Lower lobe of right lung (tissue), 2 donors: ENCODE measurements at places on chromosomes 4 and X.
A peak's percentile ranks its signal among the peaks of the same experiment; 100 is the strongest.

DNA sequence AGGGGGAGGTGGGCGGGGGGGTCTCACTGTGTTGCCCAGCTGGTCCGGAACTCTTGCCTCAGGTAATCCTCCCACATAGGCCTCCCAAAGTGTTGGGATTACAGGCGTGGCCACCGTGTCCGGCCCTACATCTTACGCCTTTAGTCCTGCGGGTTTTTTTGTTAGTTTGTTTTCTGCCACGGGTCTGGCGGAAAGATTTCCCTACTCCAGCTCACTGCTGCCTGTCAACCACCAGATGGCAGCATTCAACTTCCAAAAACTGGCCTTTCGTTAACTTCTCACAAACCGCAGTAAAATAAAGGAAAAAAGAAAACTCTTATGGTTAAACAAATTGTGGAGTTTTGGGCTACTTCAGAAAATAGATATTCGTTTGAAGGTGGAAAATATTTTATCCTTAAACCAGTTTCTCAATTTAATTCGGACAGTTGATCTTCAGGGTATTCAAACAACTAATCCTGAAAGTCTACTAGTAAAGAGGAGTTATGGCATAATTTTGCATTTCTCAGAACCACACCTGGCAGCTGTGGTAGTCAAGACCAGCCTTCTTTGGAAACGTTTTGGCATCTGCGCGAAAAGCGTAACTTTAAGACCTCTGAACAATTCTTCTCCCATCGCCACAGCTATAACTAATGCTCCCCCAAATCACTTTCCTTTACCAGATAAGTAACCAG lies 41.1 kb downstream of the LUZP4 start:
- no peak for DNase-seq

- DNase-seq = no peak
Observed at GRCh38 chrX:137033774-137034507, at the start of gene GPR101. Gene GPR101, minus strand, starts transcription at chrX:137033995. Its CDS starts 2,321 bp downstream, at chrX:137031674.

- no peak for DNase-seq
Observed at GRCh38 chr4:56641494-56642051, 39.5 kb downstream of the HOPX start.

DNA sequence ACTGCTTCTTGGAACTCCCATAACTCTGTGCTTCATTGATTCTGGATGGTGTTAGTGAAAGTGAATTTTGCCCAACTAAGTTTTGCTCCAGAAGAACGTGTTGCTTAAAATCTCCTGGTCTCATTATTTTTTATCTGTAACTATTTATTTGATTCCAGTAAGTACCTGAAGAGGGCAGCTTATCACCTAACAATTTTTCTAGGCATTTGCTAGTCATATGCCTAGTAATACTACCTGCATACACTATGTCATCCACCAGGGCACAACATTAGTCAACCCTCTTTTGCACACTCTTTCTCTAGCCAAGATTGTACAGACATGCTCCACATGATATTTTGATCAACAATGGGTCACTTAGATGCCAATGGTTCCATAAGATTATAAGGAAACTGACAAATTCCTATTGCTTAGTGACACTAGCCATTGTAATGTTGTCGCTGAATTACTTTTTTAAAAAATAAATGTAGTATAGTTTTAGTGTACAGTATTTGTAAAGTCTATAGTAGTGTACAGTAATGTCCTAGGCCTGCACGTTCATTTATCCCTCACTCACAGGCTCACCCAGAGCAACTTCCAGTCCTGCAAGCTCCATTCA lies 499.9 kb upstream of the AADAT start:
- DNase-seq = no peak

- peak; percentile 50 for DNase-seq
Observed at GRCh38 chrX:23694606-23695005, 27.3 kb downstream of the PRDX4 start.

DNA sequence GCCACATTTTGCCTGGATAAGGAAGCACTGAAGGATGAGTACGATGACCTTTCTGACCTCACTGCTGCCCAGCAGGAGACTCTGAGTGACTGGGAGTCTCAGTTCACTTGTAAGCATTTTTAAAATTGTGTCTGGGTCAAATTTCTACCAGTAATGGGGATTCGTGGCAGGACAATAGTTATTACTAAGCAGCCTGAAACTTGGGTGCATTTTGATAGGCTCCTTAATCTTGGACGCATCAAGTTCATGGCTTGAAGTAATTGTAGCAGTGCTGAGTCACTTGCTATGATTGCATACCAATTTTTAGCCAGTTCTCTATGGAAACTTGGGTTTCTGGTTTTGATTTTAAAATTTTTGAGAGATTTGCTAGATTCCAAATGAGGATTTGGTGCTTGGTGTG lies 4.3 kb downstream of the PGRMC1 start:
- no peak for DNase-seq

DNA sequence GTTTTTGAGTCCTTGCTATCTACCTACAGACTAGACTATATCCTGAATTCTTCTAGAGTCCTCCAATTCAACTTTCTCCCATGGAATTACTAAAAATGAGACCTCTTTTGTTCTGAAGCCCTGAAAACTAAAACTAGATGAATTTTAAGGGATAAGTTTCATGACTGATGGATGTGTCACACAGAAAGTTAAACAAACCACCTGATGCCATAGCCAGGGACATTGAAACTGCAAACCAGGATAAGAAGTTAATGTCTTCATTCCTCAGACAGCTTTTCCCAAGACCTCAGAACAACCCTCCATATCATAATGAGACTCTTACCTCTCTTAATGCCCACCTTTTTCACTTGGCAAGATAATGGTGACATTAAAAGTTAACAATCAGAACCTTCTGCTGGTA lies 81.5 kb upstream of the PTPN13 start:
- no peak for DNase-seq

- DNase-seq = no peak
Observed at GRCh38 chr4:17275836-17276235, 236.1 kb downstream of the QDPR start.

- no peak for DNase-seq
Observed at GRCh38 chr4:185322803-185323202, 72.9 kb downstream of the LRP2BP start.

- no peak for DNase-seq
Observed at GRCh38 chrX:130321550-130321949, 18.2 kb upstream of the SLC25A14 start.

- no peak for DNase-seq
Observed at GRCh38 chr4:100087743-100088142, 102.5 kb downstream of the DDIT4L start.

DNA sequence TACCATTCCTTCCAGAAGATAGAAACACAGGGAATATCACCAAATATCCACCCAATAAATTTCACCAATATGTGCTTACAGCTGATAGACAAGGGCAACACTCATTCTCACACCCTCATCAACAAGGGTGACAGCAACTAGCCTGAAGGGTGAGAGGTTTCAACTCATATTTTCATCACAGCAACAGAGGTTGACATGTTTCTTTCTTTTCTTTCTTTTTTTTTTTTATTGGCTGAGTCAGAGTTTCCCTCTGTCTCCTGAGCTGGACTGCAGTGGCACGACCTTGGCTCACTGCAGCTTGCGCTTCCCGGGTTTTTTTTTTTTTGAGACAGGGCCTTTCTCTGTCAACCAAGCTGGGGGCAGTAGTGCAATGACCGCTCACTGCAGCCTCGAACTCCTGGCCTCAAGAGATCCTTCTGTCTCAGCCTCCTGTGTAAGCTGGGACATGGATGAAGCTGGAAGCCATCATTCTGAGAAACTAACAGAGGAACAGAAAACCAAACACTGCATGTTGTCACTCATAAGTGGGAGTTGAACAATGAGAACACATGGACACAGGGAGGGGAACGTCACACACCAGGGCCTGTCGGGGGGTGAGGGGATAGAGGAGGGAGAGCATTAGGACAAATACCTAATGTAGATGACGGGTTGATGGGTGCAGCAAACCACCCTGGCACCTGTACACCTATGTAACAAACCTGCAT lies 27.5 kb upstream of the ASMTL start:
- no peak for DNase-seq

GRCh38 chr4:87855559-87855958 lies 22.8 kb downstream of the MEPE start:
- no peak for DNase-seq

GRCh38 chr4:35539404-35540055 lies 704.8 kb downstream of the ARAP2 start:
- no peak for DNase-seq

DNA sequence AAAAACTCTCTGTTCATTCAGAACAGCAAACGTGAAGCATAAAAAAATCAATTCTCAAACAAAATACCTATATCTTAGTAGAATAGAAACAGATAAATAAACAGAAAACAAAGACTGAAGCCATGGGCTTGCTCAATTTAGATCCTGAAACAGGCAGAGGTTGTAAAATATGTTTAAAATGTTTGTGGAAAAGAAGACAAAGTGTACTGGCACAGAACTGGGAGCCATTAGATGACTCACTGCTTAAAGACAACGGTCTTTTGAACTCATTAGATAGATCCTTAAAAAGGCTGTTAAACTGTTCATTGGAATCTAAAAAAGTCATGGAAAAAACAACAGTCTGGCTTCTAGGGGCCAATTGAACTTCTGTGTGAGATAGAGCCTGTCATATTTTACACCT lies 247.0 kb upstream of the NDST4 start:
- no peak for DNase-seq

DNA sequence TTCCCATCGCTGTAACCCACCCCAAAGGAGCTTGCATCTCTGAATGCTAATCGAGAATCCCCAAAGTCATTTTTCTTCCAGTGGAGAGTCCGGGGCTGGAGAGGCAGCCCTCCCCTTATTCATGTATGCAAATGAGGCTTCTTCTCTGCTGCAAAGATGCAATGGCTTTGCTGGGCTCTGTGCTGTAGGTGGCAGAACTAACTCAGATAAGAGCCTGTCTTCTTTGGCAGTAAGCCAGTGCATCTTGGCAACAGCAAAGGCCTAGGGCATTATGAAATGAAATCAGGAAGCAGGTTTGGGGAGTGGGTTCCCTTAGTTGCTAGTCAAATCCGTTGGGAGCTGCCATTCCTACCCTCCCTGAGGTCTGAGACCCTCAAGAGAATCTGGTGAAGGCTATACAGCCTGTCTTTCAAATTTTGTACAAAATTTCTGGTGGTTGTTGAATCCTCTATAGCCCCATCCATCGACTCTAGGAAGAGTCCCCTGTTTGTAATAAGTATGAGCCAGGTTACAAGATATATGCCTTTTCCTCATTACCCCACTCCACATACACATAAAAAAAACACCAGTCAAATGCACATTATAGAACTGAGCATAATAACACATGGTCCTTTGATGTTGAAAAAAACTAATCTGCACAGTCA lies 290.6 kb upstream of the TAPT1 start:
- DNase-seq = no peak

DNA sequence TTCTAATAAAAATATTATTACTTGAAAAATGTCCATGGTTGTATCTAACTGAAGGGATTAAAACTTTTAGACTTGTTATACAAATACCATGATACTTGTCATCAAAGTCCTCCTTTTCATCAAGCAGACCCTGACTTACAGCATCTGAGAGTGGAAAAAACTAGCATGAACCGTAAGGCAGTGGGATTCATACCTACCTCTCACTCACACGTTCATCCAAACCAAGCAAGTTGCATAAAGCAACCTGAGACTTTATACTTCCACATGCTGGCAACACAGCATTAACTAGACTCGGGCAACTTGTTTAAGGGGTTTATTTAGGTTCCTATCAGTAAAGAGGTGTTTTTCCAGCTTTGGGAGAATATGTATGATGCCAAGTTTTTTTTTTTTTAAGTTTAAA lies 22.6 kb upstream of the TLR7 start:
- no peak for DNase-seq

GRCh38 chr4:165737309-165737972 lies 135.6 kb upstream of the TLL1 start:
- DNase-seq = no peak
